NCI-H510A treated with DMSO at 0.1 percent for 48 hours (cell line): ENCODE measurements at places on chromosomes 12 and 14.

DNA sequence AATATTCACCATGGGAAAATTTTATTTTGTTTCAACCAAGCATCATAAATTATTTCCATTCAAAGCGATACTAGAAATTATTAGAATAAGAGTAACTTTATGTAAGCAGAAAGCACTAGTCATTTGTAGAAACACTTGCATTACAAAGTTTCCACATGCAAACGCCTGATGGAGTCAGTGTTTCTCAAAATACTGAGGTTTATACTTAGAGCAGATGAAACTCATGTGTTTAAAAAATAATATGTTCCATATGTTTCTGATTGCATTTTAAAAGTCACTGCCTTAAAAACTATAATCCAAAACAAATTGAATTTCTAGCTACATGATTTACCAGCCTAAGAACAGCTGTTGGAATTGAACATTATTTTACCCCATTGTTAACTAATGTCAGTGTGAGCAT is 1246.4 kb downstream of the SLC16A7 start:
- DNase-seq, result no peak

- DNase-seq, result no peak
These were observed 107.7 kb downstream of the UNC79 start for GRCh38 chr14:93538413-93538812.

DNA sequence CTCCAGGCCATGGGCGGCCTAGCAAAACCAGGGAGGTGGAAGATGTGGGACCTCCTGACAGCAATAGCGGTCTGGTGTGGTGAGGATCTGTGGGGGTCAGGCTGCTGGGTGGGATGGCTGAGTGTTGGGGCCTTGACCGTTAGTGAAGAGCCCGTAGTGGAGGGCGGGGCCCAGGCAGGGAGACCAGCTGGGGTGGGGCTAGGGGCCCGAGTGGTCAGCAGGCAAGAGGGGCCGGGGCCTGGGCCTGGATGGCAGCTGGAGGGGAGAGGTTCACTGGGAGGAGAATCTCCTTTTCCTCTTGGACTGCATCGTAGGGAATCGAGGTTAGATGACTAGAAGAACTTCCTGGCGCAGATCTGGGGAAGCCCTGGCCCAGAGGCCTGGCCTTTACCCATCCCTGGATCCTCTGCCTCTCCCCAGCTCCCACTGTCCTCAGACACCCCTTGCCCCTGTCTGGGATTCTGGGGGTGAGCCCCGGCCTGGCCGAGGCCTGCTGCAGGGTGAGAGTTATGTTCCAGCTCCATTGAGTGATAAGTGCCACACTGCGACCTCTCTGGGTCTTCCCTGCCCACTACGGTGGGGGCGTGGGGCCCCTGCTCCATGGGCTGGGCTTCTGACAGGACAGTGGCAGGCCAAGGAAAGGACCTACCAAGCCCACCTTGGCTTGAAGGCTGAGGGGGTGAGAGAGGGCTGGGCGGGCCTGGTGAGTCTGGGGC is 47.1 kb downstream of the KRT80 start:
- DNase-seq, result no peak

DNA sequence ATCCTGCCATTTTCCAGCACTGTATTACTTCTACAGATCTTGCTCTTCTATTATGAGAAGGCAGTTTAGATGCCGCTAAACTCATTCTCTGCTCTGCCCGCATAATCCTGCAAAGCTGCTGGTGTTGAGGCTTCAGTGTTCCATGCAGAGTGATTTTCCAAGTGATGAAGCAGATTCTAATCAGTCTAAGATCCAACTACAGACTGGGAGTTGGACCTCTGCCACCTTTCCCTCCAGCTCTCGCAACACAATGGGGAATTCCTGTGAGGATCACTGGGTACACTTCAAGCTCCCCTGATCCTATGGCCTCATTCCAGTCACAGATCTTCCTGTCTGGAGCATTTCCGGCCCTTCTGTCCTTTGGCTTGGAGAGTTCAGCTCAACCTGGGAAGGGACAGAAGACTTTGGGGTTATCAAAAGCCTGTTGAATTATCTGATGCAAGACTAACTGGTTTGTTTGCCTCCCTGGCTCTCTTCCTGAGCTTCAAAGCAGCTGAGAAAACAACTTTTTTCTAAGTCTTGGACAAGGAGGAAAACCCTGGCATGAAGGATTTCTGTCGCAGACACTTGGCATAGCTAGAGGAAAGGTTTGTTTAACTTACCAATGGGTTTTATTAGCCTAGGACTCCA is 333.9 kb downstream of the ZFP36L1 start:
- peak; percentile 45 for DNase-seq

DNA sequence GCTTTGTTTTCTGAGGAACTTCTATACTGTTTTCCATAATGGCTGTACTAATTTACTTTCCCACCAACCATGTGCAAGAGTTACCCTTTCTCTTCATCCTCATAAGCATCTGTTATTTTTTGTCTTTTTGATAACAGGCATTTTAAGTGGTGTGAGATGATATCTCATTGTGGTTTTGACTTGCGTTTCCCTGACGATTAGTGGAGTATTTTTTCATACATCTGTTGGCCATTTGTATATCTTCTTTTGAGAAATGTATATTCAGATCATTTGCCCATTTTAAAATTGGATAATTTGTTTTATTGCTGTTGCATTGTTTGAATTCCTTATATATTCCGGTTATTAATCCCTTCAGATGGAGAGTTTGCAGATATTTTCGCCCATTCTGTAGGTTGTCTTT is 10.2 kb upstream of the HMGA2 start:
- DNase-seq, result no peak

GRCh38 chr14:40413136-40413535 is 980.9 kb upstream of the FBXO33 start:
- DNase-seq, result no peak

DNA sequence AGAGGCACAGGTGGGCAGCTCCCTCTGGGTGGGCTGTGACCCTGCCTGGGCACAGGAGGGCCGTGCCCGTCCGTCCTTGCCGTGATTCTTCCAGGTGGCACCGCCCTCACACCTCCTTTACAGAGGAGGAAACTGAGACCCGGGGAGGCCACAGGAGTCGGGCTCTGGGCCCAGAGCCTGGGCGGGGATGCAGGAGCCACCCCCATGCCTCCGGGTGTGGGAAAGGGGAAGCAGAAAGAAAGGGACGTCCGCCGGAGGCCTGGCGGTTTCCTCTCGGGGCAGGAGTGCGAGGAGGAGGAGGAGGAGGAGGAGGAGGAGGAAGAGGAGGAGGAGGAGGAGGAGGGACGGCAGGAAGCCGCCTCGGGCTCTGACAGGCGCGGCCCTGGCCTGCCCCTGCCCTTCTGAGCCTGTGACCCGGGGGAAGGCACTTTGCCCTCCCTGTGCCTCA is 23.0 kb downstream of the SH2B3 start:
- no peak for DNase-seq

- DNase-seq, result no peak
These were observed 64.2 kb downstream of the ELK3 start for GRCh38 chr12:96258104-96258961.

DNA sequence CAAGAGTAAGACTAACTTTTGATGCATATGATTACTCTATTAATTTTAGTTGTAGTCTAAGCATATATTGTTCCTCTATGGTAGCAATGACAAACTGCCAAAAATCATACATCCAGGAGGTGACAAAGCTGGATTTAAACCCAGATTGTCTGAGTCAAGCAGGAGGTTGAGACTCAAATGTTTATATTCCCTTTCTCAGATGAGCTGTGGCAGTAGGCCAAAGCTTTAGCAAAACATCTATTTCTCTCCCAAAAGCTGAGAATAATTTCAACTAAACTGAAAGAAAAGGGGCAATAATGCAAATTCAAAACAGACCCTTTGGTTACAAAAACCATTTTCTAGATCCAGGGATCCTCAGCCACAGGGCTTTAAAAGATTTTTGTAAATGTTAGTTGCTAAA is 173.6 kb downstream of the SEC23A start:
- DNase-seq, result no peak

- DNase-seq, result peak; percentile 91
These were observed 17.4 kb downstream of the FOXN3 start for GRCh38 chr14:89399594-89400068.

DNA sequence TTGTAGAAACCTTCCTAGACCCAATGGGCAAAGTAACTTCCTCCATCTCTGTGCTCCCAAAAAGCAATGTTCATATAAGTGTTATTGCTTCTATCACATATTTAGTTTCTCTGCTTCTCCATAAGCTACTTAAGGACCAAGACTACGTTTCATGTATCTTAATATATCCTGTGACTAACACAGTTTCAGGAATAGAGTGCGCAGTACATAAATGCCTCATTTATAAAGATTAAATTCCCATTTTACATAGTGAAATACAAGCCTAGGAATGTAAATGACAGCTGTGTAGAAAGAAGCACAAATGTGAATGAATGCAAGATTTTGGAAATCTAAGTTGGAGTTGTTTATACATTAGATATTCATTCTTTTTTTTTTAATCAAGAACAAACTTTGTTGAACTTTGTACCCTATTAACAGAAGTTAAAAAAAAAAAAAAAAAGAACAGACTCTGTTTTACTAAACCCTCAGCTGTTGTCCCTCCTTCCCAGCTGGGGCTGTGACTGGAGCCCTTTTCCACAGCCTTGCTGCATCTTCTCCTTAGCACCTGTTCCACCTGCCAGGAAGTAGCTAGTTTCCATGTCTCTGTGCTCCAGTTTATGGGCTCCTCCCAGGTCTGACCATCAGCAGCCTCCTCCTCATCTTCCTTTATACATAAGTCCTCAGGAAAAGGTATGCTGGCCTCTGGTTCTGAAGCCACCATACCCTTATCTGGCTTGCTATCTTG is 7.0 kb upstream of the METTL17 start:
- no peak for DNase-seq
